Right hindlimb (tissue), 1 donor: ENCODE measurements at places on chromosomes 5 and 9.

DNA sequence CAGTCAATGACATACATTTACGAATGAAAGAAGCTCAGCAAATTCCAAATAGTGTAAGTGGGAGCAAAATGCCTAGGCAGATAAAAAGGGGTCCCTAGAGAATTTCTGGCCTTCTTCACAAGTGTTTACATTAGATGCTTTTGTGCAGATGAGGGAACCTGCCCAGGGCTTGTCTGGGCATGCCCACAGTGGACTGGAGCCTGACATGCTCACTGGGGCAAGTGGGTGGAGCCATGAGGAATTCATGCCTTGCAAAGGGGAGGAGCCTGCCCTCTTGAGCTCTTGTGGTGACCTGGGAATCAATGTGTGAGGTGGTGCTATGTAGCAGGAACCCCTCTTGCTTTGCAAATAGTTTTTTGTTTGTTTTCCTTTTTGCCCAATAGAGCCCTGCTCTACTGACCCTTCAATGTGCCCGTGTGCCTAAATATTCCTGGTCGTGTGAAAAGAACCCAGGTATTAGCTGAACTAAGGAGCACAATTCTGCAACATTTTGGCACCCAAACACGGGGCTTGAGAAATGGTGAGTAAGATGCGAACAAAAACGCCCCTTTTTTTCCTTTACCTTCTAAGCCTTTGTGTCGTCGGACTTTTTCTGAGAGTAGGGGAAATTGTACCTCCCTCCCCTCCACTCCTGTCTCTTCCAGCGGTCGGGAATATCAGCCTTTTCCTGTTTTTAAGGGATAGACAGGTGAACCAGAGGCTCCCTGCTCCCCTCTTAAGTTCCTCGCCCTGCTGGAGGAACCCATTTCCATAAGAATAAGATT, 433.8 kb upstream of the CDH9 start:
- DNase-seq: no peak

GRCh38 chr9:98567540-98568233, 141.0 kb downstream of the GABBR2 start:
- no peak for DNase-seq

DNA sequence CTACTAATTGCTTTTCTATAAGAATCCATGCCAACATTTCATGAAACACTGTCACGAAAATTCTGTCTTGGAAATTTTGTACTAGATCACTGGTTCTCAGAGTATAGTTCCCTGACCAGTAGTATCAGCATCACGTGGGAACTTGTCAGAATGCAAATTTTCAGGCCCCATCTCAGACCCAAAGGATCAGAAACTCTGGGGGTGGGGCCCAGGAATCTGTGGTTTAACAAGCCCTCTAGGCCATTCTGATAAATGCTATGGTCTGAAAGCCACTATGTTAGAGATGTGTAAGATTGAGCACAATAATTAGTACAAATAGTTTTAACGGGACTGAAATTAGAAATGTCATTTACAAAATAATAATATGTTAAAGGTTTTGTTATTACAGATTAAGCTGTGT, 615.7 kb upstream of the ARRDC3 start:
- DNase-seq: no peak

DNA sequence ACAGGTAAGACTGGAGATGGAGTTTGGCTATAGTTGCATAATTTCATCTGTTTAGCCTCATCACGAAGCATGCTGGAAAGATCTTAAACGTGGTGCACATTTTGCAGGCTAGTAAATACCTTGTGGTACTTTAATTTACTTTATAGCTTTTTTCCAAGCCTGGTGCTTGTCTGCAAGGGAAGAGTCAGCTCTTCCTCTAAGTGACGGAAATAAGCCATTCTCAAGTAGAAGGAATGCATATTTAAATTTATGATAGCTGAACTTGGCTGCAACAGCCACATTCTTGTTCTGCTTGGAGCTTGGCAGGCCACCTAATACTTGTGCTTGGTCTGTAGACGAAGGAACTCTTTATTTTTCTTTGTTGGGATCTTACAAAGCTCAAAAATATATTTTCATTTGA, 188.0 kb upstream of the PIK3R1 start:
- DNase-seq: peak; percentile 56
